Common myeloid progenitor, CD34-positive (primary cell): ENCODE measurements at places on chromosomes 5 and 9.

DNA sequence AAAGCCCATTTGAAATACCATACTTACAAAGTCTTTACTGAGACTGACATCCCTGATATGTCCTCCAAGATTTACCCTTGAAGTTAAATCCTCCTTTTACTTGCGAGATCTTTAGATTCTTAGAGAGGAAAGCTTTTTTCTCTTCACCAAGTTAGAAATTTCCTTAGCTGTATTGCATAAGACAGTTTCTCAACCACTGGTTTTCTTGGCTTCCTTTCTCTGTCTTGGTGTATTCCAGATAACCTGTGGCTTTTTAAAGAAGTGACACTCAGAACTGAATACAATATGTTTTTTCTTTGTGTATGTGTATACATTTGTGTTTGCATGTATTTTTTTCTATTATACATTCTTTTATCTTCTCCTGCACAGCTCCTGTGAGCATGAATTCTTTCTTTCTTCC, 65.0 kb downstream of the SNCAIP start:
- H3K4me1 ChIP-seq, result no peaks in the 10 kb centered on the region
- H3K27me3 ChIP-seq, result no peaks in the 10 kb centered on the region
- H3K4me3 ChIP-seq, result no peak overlapping the region
- H3K27ac ChIP-seq, result no peak overlapping the region
- no peaks in the 10 kb centered on the region for H3K36me3 ChIP-seq

- no peak overlapping the region for H3K4me3 ChIP-seq
- no peak overlapping the region for H3K27ac ChIP-seq
- H3K36me3 ChIP-seq, result no peaks in the 10 kb centered on the region
- peaks cover 5% of the 10 kb centered on the region for H3K4me1 ChIP-seq
- no peaks in the 10 kb centered on the region for H3K27me3 ChIP-seq
Observed at GRCh38 chr9:98142925-98143481, 24.0 kb upstream of the TRIM14 start.

GRCh38 chr9:109304347-109304746, 16.5 kb downstream of the EPB41L4B start:
- H3K36me3 ChIP-seq, result no peaks in the 10 kb centered on the region
- H3K4me3 ChIP-seq, result no peak overlapping the region
- no peak for DNase-seq

GRCh38 chr5:27947088-27947487, 908.7 kb upstream of the CDH9 start:
- H3K4me1 ChIP-seq, result no peaks in the 10 kb centered on the region
- no peaks in the 10 kb centered on the region for H3K36me3 ChIP-seq
- no peaks in the 10 kb centered on the region for H3K27me3 ChIP-seq
- H3K27ac ChIP-seq, result no peak overlapping the region
- no peak for DNase-seq

DNA sequence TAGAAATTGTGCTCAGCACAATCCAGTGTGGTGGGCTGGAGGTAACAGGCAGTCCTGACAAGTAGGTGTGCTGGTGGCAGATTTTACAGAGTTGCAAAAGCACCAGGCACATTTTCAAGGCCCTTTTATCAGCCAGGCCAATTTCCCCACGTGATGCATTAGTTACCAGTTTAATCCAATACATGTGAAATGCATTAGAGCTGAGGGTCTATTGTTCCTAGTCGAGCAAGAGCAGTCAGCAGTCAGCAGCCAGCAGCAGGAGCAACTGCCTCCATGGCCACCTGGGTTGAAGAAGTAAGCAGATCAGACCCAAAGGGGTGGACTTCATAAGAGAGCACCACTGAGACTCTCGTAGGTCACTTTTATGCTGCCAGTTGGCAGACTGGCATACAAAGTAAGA, 76.7 kb downstream of the EPB41L4A start:
- no peak for DNase-seq
- no peaks in the 10 kb centered on the region for H3K27me3 ChIP-seq
- no peaks in the 10 kb centered on the region for H3K36me3 ChIP-seq

DNA sequence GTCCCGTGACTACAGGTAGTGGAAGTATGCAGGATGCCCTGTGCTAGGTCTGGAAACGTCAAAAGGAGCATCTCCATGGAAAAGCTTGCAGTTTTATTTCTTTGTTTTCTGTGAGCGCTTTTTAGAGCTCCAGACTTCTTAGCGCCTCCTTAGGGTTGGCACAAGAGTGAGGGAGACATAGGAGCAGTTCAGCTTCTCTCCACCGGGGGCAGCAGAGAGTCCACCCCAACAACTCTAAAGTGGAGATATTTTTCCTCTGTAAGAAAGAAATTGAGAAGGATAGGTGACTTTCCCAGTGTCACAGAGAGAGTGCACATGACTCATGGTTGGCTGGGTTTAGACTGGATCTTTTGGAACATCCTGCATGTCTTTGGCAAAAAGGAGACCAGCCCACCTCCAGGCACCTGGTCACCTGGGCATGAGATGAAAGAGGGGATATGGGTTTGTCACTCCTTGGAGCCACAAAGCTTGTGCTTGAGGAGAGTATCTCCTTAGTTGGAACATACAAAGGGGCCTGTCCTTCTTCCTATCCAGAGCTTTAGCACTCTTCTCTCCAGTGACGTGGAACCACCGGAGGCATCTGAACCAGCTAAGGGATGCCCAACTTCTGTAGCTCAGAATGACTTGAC, 637.7 kb downstream of the SEMA5A start:
- no peak overlapping the region for H3K4me3 ChIP-seq
- H3K36me3 ChIP-seq, result no peaks in the 10 kb centered on the region
- DNase-seq, result peak; percentile 11
- H3K4me1 ChIP-seq, result no peaks in the 10 kb centered on the region
- no peak overlapping the region for H3K27ac ChIP-seq
- H3K27me3 ChIP-seq, result no peaks in the 10 kb centered on the region

- H3K27me3 ChIP-seq, result no peaks in the 10 kb centered on the region
- H3K4me1 ChIP-seq, result peaks cover 2% of the 10 kb centered on the region
- no peak overlapping the region for H3K27ac ChIP-seq
- DNase-seq, result peak; percentile 72
- no peak overlapping the region for H3K4me3 ChIP-seq
- no peaks in the 10 kb centered on the region for H3K36me3 ChIP-seq
Observed at GRCh38 chr9:107340920-107341632, 58.0 kb downstream of the RAD23B start.

DNA sequence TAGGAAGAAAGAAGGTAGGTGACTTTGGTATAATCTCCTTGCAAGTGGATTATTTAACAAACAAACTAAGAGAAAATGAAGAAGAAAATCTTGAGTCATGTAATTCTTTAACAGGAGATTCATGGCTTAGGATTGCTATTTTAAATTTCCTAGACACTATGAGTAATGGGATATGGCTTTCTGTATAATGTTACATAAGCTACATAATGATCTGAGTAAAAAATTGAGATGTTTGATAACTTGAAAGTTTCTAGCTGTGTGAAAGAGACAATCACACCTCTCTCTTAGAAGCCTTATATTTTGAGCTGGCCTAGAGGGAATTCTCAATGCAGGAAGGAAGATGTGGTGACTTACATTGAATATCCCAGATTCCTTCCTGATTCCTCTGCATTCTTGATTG, 92.5 kb downstream of the CDH9 start:
- DNase-seq, result no peak
- H3K4me1 ChIP-seq, result no peaks in the 10 kb centered on the region
- H3K36me3 ChIP-seq, result no peaks in the 10 kb centered on the region
- H3K4me3 ChIP-seq, result no peak overlapping the region
- no peaks in the 10 kb centered on the region for H3K27me3 ChIP-seq
- no peak overlapping the region for H3K27ac ChIP-seq

GRCh38 chr9:137482094-137482781, 23.1 kb upstream of the NSMF start:
- H3K36me3 ChIP-seq, result no peaks in the 10 kb centered on the region
- no peak overlapping the region for H3K4me3 ChIP-seq
- no peak for DNase-seq
- H3K27ac ChIP-seq, result no peak overlapping the region

- no peak overlapping the region for H3K4me3 ChIP-seq
- no peaks in the 10 kb centered on the region for H3K27me3 ChIP-seq
- H3K36me3 ChIP-seq, result no peaks in the 10 kb centered on the region
- no peak overlapping the region for H3K27ac ChIP-seq
- no peaks in the 10 kb centered on the region for H3K4me1 ChIP-seq
- no peak for DNase-seq
Observed at GRCh38 chr5:83636156-83636555, 84.5 kb downstream of the HAPLN1 start.

- no peaks in the 10 kb centered on the region for H3K4me1 ChIP-seq
- H3K36me3 ChIP-seq, result no peaks in the 10 kb centered on the region
- no peak for DNase-seq
- no peaks in the 10 kb centered on the region for H3K27me3 ChIP-seq
- no peak overlapping the region for H3K4me3 ChIP-seq
Observed at GRCh38 chr9:94127806-94128205, 43.5 kb downstream of the PTPDC1 start.
